CD4-positive, alpha-beta T cell treated with Interleukin-4 for 4 hours (primary cell): ENCODE measurements at places on chromosomes 16 and 17.
A peak's percentile ranks its signal among the peaks of the same experiment; 100 is the strongest.

DNA sequence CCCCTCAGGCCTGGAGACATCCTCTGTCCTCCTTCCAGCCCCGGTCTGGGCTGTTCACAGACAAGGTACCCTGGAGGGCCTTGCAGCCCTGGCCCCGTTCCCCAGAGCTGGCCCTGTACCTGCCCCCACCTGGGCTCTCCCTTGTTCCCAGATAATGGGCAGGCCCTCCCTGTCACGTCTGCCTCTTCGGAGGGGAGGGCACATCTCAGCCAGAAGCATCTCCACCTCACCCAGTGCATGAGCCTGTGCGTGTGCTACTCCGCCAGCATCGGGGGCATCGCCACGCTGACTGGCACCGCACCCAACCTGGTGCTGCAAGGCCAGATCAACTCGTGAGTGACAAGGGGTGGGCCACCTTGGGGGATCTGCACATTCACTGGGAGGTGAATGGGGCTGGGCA is 14.9 kb upstream of the FOXN1 start:
- DNase-seq: no peak

DNA sequence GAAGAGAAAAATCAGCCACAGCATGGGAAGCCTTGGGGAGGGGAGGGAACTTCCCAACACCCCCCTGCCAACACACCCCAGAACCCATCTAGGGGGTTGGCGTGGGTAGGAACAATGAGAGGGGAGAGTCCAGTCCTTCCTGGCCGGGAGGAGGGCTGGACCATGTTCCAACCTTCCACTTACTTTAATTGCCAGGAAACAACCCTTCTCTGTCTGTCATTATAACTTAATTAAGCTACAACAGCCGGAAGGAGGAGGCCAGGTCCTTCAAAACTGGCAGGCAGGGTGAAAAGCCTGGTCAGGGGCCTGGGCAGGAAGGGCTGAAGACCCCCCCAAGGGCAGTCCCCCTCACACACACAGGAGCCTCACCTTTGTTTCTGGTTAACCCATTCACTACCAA is 447.0 kb downstream of the SOX9 start:
- DNase-seq: no peak

DNA sequence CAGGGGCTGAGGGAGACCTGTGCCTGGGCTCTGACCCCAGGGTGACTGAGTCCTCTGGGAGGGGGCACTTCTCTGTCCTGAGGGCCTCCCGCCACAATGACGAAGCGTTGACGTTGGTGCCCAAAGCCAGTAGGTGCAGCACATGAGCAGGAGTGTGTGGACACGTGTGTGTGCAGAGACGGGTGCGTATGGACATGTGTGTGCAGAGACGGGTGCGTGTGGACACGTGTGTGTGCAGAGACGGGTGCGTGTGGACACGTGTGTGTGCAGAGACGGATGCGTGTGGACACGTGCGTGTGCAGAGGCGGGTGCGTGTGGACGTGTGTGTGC is 726 bp upstream of the CD7 start:
- DNase-seq: no peak

DNA sequence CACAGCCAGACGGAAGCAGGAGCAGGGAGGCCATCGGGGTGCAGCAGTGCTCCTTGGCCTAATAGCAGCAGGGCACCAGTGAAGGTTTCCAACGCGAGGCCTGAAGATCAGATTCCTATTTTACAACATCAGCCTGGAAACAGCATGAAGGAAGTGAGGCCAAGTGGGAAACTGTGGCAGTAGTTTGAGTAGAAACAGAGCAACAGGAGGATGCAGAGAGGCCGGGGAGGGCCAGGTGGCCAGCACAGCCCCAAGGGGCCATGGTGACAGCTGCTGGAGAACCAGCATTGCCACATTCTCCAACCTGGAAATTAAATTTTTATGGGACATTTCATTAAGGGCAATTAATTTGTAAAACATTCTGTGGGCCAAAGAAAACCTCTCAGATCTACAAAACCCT is 3.4 kb upstream of the ANKRD11 start:
- DNase-seq: no peak

DNA sequence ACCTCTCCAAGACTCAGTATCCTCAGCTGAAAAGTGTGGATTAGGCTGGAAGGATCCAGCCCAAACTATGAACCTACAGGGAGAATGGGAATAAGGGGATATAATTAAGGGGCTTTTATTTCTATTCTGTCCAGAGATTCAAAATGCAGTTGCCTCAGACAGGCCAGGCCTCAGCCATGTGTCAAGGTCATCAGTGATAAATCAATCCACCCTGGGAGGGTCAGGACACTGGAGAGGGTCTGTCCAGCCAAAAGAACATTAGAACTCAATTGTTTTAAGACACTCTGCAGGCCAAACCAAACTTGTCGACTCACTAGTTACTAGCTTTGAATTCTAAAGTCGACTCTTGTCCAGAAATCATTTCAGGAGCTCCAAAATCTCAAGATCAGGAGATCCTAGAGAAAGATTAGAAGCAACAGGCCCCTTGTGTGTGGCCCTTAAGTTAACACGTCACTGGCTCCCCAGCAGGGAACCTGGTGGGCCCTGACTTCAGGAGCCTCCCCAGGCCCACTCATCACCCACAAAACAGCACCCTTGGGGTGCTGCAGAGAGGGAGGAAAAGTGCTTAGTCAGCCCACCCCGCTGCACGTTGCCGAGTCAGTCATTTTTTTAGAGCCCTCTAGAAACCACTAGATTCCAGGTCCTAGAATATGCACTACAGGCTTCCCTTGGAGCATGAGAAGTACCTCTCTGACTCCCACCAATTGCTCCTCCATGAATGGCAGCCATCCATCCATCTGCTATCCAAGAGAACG is 156.8 kb downstream of the XYLT1 start:
- no peak for DNase-seq

- no peak for DNase-seq
Observed at GRCh38 chr17:43732958-43733357, 25.6 kb downstream of the SOST start.

DNA sequence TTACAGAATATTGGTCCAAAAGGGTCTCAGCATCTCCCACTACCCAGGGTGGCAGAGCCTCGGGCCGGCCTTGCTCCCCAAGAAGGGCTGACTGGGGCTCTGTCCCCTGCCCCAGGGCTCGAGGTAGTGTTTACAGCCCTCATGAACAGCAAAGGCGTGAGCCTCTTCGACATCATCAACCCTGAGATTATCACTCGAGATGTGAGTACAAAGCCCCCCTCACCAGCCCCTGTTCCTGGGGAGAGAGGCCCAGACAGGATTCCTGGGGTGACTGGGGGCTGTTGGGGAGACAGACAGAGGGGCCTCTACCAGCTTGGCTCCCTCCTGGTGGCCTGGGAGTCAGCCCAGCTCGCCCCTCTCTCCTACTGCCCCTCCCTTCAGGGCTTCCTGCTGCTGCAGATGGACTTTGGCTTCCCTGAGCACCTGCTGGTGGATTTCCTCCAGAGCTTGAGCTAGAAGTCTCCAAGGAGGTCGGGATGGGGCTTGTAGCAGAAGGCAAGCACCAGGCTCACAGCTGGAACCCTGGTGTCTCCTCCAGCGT is 6.1 kb upstream of the NLRC5 start:
- no peak for DNase-seq

- DNase-seq: no peak
Observed at GRCh38 chr17:21376081-21376758, at the start of gene KCNJ12. Gene KCNJ12, plus strand, starts transcription at chr17:21376357. Its CDS starts 38,986 bp downstream, at chr17:21415343.

DNA sequence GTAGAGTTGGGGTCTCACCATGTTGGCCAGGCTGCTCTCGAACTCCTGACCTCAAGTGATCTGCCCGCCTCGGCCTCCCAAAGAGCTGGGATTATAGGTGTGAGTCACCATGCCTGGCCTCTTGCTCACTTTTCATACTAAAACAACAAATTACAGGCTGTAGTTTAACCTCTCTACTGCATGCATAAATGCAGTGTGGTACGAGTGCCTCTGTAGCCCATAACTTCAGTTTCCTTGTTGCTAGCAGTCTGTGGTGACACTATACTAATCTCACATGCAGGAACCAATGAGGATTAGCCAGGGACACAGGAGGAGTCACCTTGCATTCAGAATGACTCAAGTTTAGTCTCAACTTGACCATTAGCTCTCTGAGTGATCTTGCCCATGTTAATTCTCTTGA is 20.1 kb downstream of the HMOX2 start:
- DNase-seq: no peak

DNA sequence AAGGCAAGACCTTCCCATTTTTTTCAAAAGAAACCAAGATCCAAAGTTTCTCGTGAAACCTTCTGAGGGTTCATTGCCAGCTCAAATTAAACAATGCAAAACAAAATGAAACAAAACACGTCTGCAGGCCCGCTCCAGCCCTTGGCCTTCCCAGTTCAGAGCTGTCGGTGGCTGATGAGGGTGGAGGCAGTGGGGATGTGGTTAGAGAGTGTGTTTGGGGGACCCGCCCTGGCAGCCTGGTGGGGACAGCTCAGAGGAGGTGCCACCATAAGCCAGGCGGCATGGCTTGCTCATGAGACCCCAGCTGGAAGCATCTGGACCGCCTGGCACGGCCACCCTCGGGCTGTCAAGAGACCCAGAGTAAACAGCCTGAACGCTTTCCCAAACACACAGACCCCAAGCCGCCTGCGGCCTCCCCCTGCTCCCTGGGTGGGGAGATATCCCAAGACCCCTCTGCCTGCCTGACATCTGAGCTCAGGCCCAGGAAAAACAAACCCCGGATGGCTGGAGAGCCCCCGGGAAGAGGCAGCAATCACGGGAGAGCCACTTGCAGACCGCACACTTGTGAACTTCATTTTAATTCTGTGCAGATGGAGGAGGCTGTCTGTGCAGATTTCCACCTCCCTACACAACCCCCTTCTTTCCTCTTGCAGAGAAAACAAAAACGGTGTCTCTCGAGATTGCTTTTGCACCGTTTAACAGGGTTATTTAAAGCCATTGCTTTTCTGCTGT is 35.4 kb upstream of the LITAF start:
- DNase-seq: peak; percentile 77

DNA sequence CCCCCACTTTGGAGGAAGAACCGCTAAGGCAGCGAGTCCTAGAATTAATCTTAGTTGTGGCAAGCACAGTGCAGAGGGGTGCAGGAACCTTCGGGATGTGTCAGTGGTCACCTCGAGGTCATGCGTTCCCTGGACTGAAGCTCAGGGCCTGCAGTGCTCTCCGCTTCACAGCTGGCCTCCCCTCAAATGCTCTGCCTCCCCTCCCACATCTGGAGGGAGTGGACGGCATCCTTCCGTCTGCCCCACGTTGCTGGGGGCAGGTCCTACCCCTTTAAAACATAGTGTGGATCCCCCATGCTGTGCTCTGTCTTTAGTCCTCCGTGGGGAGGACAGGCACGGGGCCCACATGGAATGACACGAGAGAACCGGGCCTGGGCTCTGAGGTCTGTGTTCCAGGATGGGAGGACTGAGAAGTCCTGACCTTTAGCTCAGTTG is 99.5 kb upstream of the CDC42EP4 start:
- no peak for DNase-seq

- DNase-seq: no peak
Observed at GRCh38 chr16:52515068-52515671, 31.8 kb downstream of the TOX3 start.

GRCh38 chr16:88047462-88047861 is 96.2 kb downstream of the BANP start:
- no peak for DNase-seq

DNA sequence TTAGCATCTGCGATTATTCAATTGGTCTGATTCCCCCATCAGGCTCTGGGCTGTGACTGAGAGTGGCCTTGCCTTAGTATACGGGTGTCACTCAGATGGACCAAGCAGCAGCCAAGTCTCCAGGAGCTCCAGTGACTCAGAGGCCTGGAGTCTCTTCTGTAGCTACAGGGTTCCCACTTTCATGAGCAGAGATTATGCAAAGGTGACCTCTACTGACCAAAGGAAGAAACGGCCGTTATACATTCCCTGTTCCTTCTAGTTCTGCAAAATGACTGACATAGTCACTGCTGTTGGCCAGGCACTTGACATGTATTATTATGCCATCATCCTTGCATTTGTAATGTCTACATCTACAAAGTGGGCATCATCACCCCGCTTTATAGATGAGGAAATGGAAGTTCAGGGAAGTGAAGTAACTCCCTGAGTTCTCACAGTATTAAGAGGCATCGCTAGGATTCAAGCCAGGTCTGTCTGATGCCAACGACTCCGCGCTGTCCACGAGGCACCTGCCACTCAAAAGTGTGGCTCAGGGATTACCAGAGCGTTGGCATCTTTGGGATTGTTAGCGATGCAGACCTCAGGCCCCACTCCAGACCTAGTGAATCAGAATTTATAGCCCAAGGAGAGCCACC is 23.3 kb downstream of the SLC38A7 start:
- DNase-seq: peak; percentile 29

GRCh38 chr17:70407506-70407905 is 238.2 kb downstream of the KCNJ2 start:
- DNase-seq: no peak

DNA sequence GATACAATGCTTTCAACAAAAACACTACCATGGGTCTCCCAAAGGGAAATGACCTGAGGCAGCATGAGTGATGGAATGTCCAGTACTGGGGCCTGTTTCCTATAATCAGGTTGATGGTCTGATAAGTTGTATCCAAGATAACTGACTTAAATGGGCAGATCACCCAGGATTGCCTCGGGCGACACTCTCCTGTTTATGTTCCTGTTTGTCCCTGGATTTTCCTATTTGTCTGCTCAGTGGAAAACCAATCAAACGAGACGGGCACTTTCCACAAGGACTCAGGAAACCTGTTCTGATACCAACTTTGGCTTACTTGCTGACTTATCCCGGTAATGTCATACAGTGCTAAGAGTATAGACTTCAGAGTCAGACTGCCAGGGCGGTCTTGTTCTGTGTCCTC is 27.4 kb downstream of the USP43 start:
- DNase-seq: no peak

DNA sequence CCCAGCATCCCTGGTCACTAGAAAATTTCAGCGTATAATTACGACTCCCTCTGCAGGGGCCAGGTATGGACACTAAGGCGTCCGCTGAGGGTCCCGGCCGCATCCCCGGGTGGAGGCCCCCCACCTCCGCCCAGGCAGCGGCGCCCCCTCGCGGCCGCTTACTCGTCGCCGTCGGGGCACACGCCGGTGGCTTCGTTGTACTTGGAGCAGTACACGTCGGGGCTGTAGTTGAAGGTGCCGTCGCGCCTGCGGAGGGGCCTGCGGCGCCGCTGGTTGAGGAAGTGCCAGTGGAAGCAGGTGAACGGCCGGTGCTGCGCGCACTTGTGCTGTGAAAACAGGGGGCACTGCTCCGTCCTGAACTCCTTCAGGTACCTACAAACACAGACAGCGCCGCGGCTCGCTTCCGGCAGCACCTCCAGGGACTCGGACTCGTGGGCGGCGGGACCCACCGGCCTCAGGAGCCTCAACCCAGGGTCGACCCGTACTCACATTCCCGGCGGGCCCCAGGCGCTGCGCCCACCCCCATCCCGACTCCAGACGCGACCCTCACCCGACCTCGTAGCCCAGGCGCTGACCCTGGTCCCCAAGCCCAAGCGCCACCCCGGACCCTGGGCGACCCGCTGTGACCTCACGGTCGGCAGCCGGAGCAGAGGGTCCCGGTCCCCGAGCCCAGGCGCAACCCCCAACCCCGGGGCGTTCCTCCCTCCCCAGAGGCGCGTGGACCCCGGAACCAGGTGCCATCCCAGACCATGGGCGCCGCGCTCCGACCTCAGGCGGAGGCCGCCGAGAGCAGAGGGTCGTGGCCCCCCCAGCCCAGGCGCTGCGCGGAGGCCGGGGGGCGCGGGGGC is 596 bp downstream of the UNKL start:
- peak; percentile 56 for DNase-seq
